ENCODE measurements at places on chromosomes 5 and 9.

DNA sequence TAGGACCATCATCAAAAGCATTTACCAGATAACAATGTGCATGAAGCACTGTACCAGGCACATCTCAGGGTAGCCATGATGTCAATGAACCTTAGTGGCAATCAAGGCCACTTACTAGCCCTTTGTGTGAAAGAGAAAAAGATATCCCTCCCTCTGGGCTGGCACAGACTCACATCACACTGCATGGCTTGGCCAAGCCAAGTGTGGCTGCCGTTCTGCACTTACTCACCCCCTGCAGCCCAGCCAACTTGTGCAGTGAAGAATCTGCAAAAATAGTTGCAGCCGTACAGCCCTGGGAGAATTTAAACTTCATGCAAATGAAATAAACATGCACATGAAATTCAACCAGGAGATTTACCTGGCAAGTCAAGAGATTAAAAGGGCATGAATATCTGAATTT is 333.5 kb downstream of the DEPDC1B start:
- DNase-seq, result no peak

DNA sequence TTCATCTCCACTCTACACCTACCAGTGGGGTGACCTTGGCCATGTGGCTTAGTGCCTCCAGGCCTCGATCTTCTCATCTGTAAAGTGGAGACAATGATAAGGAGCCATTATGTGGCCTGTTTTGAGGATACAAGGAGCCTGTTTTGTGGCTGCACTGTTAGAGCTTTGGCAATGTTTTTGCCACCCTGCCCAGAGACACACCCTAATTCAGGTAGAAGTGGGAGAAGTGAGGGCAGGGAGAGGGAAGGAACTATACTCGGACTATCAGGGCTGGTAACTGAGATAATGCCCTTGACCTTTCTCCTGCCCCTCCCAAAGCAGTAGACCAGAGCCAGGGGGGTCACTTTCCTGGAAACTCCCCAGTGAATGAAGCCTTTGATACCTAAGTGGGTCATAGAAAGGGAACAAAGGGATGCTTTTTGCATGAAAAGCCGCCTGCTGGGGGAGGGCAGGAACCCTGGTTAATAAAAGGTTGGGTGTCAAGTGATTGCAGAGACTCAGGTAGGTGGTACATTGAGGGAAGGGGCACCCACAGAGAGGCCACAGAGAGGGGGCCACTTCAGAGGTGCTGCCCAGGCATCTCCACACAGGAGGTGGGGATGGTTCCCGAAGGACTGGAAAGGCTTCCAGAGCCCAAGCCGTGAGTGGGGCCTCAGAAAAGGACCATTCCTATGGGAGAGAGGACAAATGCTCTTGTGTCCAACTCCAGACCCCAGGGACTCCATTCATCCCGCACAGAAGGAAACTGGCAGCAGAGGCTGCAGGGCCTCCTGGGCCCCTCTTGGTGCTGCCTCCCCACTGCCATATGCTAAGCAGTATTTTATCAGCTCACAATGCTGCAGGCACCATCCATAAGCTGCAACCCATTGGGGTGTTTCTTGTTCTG is 42.3 kb upstream of the VDAC1 start:
- DNase-seq, result peak; percentile 53

DNA sequence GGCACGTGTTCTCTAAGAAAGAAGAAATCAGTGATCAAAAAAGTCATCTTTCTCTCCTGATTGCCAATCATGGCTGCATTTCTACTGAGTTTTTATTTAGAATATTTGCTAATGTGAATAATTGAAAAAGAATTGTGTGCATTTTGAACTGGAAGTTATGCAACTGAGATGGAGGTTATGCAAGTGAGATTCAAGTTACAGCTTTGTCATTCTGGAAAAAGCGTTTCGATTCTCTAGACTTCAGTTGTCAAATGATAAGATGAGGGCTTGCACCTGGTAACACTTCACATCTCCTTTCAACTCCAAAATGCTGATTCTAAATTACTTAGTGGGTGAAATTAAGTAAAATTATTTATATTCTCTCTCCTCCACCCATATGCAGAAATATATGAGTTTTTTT is 36.4 kb downstream of the C6 start:
- DNase-seq, result no peak

GRCh38 chr5:71529682-71530081 is 57.5 kb upstream of the MCCC2 start:
- DNase-seq, result no peak

DNA sequence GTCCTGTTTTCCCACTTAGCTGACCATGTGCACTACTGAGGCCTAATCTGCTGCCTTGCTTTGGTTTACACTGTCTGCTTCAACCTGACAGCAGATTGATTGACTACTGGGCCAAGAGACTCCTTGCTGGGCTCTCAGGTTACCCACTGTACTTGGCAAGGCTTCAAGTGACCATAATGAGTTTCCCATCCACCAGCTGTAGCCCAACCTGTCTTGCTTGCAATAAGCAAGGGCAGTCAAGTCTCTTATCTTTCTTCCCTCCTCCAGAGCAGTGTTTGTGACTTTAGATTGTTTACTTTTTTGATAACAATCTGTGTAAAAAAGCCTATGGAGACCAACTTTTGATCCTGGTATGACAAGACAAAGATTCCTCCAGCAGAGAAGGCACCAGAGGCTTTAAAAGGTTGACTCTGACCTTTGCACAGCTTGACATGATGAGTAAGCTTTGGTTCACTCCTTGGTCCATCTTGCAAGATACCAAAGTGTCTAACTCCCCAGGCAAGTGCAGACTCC is 912.3 kb upstream of the SEMA6A start:
- no peak for DNase-seq

DNA sequence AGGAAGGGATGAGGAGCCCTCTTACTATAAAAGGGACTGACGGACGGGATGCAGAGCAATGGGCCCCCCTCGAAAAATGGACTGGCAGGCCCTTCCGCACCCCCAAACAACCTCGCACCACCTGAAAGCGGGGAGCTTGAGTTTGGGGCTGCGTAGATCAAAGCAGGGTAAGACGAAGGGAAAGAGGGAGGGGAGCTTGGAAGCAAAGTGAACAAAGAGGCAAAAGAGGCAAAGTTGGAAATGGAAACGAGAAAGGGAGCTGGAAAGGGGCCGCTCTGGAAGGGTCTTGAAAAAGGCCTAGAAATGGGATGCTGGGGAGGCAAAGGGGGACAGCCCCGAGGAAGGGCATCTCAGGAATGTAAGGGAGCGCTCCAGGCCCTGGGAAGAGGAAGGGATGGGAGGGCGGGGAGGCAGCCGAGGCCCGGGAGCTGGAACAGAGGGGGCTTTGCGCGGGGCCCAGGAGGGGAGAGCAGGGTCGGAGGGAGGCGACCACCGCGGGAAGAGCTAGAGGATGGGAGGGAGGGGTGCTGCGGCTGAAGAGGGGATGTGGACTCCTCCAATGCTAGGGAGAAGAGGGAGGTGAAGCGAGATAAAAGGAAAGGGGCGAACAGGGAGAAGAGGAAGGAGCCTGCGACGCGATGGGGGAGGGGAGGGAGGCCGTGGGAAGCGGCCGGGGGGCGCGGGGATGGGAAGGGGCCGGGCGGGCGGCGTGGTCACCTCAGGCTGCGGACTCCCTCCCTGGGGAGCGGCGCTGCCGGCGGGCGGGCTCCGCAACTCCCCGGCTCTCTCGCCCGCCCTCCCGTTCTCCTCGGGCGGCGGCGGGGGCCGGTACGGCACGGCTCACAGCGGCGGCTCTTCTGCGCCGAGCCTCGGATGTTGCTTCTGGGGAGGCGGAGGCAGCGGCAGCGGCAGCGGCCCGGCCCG is 577 bp downstream of the RNF145 start:
- no peak for DNase-seq

- DNase-seq, result no peak
These were observed 37.8 kb upstream of the IFNE start for GRCh38 chr9:21519855-21520434.

- DNase-seq, result no peak
These were observed 32.8 kb downstream of the ZNF608 start for GRCh38 chr5:124713595-124713994.

- no peak for DNase-seq
These were observed 12.9 kb downstream of the NLN start for GRCh38 chr5:65734921-65735320.

DNA sequence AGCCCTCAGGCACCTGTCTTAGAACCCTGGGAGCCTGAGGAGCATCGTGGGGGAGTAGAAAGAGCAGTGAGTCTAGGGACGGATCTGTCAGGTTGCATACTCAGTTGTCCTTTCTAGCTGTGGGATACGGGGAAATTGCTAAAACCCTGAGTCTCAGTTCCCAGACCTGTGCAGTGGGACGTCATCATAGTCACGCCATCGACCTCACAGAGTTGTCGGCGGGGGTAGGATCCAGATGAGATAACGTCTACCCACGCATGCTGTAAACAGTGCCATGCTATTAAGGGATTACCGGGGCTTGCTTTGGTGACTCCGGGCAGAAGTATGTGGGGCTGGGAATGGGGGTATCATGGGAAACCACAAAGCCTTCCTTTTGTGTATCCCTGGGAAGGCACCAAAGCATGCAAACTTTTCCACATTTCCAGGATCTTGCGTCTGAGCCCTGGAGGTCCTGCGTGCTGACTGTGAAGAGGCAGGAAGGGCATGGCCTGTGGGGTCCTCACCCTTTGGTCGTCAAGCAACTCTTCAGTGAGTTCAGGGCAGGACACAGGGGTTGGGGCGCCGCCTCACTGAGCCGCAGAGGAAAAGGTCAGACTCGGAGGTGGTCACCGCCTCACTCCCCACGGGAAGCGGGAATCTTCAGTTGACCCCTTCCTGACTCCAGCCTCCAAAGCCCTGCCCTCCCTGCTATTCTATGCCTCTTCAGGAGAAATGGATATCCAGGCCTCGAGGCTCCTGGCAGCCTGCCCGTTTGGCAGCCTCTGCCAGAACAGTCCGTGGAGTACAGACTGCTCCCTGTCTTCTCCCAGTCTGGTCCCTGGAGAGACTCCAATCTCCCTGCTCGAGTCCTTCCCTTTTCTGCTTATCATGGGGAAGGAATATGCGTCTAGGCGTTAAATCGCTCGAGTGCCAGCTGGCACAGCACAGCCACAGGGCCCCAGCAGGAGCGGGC is 186.8 kb upstream of the KLF9 start:
- peak; percentile 94 for DNase-seq

GRCh38 chr9:137229903-137230704 is 597 bp upstream of the SLC34A3 start:
- no peak for DNase-seq

DNA sequence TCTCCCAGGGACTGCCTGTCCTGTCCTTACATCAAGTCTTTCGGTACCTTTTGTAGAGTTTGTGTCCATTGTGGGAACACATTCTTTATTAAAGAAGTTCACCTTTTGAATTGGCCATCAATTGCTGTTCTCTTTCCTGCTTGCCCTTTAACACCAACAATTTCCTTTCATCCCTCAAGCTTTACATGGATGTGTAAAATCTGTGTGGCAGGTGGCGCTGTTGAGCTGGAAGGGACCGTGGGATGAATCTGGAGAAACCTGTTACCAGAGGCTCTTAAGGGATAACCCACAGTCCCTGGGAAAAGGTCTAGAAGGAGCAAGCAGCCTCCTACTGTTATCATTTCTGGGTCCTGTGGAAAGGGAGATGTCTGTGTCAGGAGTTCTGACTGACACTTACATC is 7.9 kb upstream of the ZFP62 start:
- peak; percentile 85 for DNase-seq

- no peak for DNase-seq
These were observed 536.0 kb downstream of the GABRG2 start for GRCh38 chr5:162603443-162604070.

- no peak for DNase-seq
These were observed 28.5 kb upstream of the CDK5RAP2 start for GRCh38 chr9:120608421-120608820.

DNA sequence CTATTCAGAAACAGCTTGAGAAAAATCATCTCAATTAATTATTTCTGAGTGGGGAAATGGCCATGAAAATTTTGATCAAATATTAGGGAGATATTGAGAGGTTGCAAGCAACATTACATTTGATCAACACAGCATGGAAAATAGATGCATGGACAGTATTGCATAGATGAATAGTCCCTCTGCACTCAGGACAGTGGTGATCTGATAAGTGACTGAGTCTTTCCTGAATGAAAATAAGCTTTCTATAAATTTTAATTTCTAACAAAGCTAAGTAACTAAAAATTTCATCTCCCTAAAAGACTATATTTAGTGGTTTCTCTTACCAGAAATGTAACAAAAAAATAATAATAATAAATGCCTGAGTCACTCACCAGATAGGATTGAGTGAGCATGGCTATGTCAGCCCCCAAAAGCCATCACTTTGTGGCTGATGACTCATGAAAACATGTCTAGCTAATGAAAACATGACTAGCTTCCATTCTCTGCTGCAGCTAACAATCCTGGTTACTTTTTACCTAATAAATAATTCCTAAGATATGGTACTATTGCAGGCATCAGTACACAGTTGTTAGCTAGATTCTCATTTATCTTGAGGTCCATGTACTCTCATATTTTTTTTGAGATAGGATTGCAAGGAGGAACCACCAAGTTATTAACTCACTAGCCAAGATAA is 1294.8 kb upstream of the ACO1 start:
- DNase-seq, result no peak

DNA sequence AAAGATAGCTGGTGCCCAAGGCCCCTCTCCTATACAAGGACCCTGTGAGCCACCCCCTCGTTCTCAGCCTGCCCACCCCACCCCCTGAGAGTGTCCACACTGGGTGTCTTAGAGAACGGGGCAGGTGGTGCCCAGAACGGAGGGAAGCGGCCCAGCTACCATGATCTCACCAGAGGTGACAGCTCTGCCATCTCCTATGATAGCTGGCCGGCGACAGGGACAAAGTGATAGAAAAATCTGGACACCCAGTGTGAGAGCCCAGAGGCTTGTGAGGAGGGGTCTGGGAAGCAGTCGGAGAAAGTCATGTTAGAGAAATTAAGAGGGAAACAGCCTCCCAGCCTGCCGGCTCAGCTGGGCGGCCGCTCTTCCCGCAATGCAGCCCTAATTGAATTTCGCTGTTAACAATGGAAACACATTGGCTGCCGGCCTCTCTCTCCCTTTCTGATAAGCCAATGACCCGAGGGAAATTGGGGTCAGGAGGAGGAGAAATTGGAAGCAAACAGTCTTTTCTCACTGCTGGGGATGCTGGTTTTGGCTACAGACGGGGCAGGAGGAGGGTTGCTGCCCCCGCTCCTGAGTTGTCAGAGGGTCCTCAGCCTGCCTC is 32.3 kb downstream of the HK3 start:
- no peak for DNase-seq

DNA sequence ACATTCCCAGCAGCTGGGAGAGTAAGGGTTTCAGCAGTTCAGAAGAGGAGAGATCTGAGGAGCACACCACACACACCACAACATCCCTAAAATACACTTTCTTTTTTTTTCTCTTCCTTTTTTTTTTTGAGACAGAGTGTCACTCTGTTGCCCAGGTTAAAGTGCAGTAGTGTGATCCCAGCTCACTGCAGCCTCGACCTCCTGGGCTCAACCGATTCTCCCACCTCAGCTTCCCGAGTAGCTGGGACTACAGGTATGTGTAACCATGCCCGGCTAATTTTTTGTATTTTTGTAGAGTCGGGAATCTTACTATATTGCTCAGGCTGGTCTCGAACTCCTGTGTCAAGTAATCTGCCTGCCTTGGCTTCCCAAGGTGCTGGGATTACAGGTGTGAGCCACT is 9.7 kb upstream of the UBAP1 start:
- no peak for DNase-seq

GRCh38 chr5:36502608-36503007 is 103.8 kb upstream of the SLC1A3 start:
- DNase-seq, result no peak

GRCh38 chr5:138654281-138654867 is 79.2 kb upstream of the HSPA9 start:
- no peak for DNase-seq
